ENCODE measurements at places on chromosomes 7 and 10.

DNA sequence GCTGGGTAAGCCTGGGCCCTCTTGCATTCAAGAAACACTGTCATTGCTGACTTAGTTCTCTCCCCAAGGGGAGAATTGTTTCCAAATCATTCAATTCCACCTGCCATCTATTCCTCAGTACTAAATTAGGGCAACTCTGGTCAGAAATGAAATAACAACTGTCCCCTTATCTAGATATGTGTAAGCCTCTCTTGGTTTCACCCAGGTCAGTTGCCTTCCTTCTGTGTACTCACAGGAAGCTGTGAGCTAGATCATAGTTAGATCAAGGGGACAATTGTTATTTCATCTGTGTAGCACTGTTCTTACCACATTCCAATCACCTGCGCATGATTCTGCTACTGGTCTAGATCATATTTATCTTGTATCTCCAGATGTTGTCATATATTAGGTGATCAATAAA is 483.0 kb upstream of the SORCS1 start:
- no peak for DNase-seq

DNA sequence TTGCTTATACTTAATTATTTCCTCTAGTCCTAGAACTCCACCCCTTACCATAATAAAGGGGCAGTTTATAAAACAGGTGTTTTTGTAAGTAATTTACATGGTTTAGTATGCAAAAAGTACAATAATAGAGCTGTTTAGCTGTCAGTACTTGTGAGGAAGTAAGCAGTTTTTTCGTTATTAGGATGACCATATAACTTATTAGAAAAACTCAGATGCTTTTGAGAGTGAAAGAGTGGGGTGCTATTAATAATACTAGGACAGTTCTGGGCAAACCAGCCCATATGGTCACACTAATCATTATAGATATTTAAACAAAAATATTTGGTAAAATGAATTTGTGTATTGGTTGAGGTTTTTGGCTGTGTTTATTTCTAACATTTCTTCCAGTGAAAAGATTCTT is 201.9 kb upstream of the KAT6B start:
- no peak for DNase-seq

DNA sequence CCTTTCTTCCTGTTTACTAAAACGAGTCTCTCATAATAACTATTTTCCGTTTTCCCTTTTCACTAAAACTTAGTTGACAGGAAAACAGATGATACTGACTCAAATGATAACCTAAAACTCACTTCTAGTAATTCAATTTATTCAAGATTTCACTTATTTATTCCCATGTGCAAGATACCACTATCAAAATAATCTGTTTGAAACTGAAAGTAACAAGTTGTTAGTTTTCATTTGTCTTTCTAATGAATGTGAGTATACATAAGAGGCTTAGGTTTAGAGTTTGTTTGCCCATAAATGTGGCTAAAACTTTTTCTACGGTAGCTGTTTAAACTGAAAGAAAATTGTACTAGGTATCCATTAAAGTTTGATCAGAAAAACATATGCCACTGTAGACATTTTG is 314.9 kb upstream of the STEAP1 start:
- DNase-seq, result no peak

- no peak for DNase-seq
Measured at GRCh38 chr7:110721395-110721794, 369.5 kb upstream of the LRRN3 start.

GRCh38 chr10:90302758-90303481 is 554.9 kb downstream of the HTR7 start:
- DNase-seq, result no peak

DNA sequence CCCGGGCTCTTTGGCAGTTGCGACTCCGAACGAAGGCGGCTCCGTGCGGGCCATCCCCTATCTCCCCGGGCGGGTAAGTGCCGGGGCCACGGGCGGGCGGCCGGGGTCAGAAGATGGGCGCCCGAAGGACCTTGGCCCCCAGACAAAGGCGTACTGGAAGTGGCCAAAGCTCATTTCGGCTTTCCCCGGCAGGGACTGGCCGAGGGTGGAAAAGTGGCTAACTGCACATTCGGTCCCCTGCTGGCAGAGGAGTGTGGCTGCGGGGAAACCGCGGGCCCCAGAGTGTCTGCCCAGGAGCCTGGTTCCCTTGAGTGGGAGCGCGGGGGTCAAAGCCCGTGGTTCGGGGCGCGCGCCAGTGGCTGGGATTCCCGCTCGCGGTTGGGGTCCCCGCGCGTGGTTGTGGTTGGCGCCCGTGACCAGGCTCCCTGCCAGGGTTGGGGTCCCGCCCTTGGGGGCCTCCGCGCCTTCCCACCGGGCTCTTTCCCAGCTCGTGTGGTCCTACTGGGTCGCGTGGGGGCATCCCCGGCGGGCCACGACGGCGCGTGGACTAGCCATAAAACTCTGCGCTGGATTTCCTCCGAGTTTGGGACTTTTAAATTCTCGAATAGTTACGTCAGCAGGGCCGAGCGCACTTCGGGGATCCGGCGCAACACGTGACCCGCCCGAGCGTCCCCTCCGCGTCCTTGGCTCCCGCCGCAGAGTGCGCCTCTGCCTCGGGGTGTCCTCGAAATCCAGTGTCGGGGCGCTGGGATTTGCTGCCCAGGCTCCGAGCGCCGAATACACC is 124.4 kb downstream of the TACC2 start:
- DNase-seq, result no peak

DNA sequence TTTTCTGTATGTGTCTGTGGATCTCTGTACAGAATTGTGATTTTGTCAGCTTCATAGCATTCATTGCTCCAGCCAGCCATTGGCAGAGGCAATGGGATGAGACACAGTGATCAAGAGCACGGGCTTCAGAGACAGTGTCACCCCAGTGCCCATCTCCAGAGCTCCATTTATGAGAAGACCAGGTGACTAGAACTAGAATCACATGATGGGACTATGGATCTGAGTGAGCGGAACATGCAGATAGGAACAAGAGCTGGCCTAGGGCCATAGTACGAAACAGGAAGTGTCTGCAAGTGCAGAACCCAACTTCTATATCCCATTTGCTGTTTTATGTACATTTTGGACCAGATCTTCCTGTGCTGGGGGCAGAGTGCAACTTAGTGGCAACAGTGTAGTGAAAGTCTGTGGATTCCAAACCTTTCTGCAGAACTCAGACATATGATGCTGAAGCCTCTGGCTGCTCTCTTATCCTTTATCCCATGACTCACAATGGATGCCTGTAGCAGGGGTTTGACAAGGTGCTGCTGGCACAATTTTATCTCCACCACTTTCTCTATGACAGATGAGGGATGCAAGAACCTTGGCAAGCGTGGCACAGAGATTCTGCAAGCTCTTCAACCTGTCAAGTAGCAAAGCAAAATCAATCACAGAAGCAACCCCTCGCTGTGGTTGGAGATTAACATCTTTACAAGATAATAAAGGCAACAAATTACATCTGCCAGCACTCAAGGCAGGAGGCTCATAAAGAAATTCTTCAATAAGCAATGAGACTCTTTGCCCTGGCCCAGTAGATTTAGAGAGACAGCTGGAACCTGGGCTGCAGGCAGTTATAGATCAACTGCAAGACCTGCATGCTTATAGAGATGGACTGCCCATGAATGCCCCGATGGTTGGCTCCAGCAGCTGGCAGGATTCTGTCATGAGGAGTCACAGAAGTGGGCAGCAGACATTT is 681.3 kb downstream of the TNS3 start:
- DNase-seq, result no peak

GRCh38 chr10:89648074-89648473 is 3.0 kb upstream of the PANK1 start:
- no peak for DNase-seq

Measured in NCI-H1436 treated with DMSO at 0.1 percent for 48 hours (cell line).